ENCODE measurements at places on chromosomes 1 and 21.

GRCh38 chr1:9394010-9394409 lies 101.3 kb downstream of the SPSB1 start:
- no peak for DNase-seq

GRCh38 chr1:204438628-204439027 lies 27.0 kb upstream of the PPP1R15B start:
- no peak for DNase-seq

DNA sequence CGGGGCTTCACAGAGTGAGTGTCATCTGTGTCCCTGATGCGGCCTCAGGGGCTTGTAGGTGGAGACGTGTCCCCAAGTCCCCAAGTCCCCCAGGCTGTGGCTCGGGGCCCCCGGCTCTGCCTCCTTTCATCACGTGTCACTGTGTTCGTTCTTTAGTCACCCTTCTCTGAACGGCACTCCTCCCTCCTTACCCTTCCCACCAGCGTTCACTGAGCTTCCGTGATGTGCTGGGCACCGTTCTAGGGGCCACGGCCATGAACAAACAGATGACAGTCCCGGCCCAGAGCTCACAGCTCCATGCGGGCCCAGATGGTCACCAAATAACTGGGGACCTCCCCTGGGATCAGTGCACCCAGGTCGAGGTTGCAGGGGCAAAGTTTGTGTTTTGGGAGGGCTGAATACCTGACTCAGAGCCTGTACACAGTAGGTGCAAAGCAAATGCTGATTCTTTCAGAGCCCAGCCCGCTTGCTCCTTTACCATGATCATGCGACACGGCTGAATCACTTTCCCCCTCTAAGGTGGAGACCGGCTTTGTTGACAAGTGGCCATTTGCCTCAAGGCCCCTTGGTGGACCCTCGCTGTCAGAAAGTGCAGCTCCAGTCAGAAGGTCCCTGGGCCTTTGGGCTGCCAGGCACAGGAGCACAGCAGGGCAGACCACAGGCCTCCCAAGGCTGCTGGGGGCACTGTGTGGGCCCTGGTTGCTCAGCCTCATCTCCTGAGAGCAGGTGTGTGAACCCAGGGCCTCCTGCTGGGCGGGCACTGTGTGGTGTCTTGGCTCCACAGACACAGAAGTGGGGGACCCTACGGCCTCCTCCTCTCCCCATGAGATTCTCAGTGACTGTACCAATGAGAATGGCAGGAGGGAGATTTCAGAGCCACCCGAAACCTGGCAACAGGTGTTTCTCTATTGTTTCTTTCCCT lies 592.5 kb downstream of the PTPRU start:
- no peak for DNase-seq

GRCh38 chr1:168150283-168150682 lies 13.6 kb upstream of the GPR161 start:
- no peak for DNase-seq

- no peak for DNase-seq
Observed at GRCh38 chr1:202126426-202126825, 3.7 kb downstream of the GPR37L1 start.

Measured in brain pericyte (primary cell).